Fibroblast of the aortic adventitia (primary cell): ENCODE measurements at places on chromosomes 3 and 15.

DNA sequence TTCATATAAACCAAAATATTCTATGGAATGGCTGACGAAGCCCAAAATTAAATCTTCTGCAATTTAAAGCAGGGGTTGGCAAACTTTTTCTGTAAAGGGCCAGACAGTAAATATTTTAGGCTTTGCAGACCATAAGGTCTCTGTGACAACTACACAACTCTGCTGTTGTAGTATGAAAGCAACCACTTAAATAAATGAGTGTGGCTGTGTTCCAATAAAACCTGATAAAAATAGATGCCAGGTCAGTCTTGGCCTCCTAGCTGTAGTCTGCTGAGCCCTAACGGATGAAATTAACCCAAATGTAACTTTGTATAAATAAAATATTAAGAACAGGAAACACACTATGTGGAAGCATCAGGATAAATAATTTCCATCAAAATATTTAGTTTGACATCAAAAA lies 104.2 kb downstream of the FBXL22 start:
- DNase-seq: no peak

DNA sequence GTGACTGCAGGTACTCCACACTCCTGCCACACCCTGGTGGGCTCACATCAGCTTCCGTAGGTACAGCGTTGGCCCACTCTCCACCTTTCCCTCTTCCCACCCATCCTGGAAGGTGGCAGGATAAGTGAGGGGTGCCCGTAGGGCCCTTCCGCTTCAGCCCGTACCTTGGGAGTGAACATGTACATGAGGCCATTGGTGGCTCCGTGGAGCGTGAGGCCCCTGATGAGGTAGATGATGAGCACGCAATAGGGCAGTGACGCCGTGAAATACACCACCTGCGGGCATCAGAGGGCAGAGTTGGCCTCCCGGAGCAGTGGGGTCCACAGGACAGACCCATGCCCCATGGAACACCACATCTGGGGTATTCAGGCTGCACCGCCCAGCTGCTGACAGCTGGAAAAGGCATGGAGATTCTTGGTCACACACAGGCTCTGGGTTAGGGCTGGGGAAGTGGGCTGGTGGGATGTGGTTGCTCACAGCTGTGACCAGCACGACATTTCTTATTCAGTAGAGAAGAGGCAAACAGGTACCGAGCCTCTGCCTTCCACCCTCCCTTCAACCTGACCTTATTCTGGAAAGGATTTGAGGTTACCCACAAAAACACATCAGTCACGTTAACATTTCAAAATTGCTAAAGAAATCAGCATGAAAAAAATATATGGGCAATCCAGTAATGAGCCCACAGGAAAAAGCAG lies 23.8 kb downstream of the SLC6A20 start:
- DNase-seq: no peak

DNA sequence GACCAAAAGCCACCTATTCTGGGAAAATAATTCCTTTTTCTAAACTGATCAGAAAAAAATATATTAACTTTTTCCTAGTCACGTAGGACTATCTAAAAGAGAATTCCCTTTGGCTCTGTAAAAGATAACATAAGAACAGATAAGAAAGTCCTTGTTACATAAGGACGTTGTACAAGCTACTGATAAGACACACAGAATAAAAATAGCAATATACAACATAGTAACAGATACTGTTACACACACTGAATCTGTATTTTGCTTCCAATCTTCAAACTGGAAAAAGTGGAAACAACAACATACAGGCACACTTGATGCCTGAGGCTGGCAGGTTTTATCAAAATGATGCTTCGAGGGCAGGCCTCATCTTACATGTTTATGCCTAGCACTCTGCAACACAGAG lies 59.8 kb downstream of the SNX4 start:
- no peak for DNase-seq

DNA sequence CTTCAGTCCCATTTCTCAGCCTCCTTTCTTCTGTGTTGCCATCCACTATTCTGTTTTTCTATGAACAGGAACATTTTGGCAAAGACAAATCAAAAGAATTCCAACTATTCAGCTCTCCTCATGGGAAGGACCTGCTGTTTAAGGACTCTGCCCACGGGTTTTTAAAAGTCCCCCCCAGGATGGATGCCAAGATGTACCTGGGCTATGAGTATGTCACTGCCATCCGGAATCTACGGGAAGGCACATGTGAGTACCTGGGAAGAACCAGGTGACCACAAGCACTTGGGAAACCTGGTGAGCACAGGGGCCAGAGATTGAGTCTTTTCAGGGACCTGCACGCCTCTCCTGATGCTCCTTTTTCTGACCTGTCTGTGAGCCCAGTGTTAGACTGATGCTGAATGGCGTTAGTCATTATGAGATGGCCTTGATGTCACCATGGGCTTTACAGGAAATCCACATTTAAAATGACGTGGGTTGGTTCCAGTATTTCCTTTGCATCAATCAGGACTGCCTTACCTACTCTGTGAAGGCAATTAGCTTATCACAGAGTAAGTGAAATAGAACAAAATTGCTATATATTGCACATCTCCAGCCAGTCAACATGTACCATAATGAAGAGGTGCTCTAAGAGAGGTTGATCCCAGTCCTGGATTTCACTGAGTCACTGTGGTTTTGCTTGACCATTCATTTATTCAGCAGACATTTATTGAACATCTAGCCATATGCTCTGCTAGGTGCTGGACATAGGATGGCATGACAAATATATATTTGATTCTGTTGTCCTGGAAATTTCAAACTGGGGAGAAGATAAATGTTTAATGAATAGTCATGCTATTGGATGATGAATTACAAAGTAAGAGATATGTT lies 11.7 kb downstream of the TF start:
- DNase-seq: no peak

DNA sequence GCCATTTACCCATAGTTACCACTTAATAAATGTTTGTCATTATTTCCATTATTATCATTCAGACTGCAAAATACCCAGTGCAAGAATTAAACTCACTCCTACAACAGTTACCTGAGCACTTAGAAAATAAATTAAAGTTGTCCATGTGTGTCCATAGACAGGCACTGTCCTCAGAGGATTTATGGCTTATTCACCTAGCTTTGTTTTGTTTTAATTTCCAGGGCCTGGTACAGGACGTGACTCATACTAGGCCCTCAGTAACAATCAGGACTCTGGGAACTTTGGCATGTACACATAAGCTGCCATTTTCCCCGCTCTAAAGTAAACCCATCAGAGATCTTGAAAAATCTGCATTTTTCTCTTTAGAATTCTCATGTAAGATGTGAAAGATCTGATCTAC lies 458.5 kb upstream of the ARRDC4 start:
- peak; percentile 6 for DNase-seq

DNA sequence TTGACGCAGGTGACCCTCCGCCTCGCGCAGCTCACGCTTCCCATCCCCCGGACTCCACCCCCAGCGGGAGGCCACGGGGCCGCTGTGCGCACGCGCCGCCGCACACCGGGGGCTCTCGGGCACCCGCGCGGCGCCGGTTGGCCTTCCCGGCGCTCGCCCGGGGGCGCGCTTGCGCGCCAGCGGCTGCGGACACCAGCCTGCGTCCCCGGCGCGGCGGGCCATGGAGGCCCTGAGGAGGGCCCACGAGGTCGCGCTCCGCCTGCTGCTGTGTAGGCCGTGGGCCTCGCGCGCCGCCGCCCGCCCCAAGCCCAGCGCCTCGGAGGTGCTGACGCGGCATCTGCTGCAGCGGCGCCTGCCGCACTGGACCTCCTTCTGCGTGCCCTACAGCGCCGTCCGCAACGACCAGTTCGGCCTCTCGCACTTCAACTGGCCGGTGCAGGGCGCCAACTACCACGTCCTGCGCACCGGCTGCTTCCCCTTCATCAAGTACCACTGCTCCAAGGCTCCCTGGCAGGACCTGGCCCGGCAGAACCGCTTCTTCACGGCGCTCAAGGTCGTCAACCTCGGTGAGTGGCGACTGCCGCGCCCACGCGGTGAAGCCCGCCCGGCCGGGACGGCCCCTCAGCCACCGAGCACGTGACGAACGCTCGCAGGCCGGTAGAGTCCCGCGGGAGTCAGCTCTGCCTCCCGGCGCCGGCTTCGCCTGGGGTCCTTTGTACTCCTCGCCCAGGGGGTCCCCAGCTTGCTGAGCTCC lies at the start of gene C15orf61:
Gene C15orf61 (plus strand): TSS at position 103 of the 754 bp plus-strand sequence. CDS start 118 bp downstream, at position 221.
- DNase-seq: peak; percentile 68
